Tibial nerve (tissue), 4 donors: ENCODE measurements at places on chromosomes 2 and 18. TPM values are rescaled to one million over a fixed set of nuclear protein-coding genes. Genes with fewer than 3 reads are reported as not detected.

- no peak for DNase-seq
Measured at GRCh38 chr2:149656996-149657395, 69.4 kb upstream of the MMADHC start.

LOXL3 gene
- 12.0 TPM for total RNA-seq

RESP18 gene
- not detected for total RNA-seq

NEB gene
- 1.4 TPM for total RNA-seq

MPV17 gene
- total RNA-seq, result 105 TPM

TRIB2 gene
- 182 TPM for total RNA-seq

ESPNL gene
- 0.44 TPM for total RNA-seq

DNA sequence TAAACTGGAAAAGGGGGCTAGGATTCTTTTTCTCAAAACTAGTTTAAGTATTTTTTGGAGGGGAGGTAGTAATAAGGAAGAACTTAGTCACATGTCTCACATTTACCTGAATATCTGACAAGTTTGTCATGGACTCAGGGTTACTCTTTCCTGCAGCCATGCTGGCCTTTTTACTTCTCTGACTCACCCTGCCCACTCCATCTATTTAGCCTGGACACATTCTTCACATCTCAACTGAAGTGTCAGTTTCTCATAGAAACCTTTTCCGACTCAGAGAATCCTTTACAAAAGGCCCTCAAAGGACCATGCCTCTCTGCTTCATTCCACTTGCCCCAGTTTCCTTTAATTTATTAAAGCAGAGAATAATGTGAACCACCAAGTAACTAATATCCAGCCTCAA is 42.6 kb downstream of the SCN7A start:
- no peak for DNase-seq

GRCh38 chr2:129765326-129765677 is 214.2 kb upstream of the RAB6C start:
- no peak for DNase-seq

DNA sequence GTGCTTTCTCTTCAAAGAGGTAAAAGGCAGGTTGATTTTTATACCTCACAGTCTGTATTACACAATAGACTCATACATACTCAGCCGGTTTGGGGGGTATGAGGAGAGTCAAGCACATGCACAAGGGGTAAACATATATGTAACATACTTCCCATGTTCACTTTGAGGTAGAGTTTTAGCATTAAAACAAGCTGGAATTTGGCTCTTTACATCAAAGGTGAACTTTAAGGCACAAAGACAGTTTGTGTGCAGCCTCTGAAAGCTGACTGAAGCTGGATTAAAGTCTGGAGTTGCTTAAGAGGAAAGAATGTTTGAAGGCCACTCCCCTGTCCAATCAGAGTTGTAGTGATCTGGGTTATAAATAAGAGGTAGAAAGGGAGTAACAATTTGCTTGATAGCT is 282.0 kb downstream of the DPP10 start:
- DNase-seq, result no peak

DNA sequence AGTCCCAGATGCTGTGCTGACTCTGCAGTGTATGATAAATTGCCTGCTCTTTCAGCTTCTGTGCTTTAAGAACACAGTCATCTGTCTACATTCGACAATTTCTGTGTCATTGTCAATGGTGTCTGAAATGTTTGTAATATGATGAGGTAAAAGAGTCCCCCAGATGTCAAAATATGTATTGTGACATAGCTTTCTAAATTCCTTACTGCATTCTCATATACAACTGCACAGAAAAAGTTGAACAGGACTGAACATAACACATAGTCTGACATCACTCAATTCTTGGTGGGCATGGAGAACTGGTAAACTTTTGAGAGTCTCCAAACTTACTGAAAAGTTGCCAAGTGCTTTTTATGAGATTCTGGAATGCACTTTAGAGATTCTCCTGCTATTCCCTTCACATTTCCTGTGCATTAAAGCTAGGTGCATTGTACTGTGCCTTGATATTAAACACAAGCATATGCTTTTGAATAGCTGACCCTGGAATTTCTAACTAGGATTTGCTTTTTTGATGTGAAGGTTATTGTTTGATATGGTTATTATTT is 48.1 kb upstream of the ARHGAP28 start:
- no peak for DNase-seq

DNA sequence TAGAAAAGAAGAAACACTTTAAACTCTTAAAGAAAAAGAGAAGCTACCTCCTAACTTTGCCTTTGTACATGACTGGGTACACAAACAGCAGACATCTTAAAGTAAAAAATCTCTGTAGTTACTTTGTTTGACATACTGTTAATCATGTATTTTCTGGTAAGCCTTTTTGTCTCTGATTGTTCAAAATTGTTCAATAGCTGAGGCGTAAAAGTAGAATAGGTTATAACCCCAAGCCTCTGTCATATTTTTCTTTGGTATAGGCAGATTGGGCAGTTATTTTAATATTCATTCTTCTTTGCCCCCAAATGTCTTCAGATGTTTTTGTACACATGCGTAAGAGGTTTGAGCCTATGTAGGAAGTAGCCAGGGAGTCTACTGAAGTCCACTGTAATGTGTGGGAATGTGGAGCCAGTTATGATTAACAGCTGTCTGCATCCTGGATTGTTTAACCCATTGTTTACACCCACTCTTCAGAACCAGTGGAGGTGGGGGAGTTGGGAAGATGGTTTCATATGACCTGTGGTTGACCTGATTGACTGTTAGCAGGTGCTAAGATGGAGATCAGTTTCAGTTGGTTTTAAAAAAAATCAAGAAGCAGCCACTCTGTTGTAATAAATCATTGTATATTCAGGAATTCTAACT is 150.5 kb downstream of the TANC1 start:
- DNase-seq, result no peak

GRCh38 chr2:215905691-215906090 is 107.7 kb downstream of the MREG start:
- no peak for DNase-seq

DNA sequence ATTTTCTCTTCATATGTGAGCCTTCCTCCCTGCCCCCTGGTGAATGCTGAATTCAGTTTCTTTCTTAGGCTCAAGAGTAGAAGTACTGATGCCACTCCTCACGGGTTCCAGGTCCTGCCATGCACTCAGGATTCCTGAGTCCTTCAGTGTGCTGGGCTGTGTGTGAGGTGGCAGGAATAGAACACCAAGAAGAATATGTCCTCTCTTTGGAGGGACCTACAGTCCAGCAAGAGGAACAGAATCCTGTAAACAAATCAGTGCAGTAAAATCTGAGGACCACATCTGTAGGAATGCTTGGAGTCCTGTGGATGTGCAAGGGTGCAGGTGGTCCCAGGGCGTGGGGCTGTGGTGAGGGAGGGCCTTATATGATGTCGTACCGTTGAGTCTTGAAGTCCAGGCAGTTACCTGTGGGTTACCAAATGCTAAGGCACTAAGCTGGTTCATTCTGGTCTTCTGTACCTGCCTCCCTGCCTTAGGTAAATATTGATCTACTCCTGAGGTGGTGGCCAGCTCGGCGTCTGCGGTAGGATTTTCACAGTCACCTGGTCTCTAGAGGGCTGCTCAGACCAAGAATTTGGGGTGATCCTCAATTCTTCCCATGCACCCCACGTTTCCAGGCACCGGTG is 5.5 kb downstream of the ASAP2 start:
- no peak for DNase-seq

GRCh38 chr18:64091526-64091925 is 57.4 kb downstream of the LINC00305 start:
- DNase-seq, result no peak

DNA sequence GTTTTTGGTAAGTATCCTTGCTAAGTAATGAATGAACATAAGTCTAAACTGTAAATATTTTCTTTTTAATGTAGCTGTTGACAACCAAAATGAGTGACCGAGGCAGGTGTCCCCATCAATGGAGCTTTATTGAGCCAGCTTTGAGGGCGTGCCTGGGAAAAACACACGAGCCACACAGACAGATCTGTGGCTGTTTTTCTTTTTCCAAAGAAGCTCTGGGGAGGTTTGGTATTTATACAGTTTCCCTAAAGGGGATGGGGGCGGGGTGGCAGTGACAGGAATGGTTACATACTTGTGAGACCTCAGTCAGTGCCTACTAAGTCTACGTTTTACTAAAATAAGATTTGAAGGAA is 11.2 kb downstream of the DBI start:
- no peak for DNase-seq

DNA sequence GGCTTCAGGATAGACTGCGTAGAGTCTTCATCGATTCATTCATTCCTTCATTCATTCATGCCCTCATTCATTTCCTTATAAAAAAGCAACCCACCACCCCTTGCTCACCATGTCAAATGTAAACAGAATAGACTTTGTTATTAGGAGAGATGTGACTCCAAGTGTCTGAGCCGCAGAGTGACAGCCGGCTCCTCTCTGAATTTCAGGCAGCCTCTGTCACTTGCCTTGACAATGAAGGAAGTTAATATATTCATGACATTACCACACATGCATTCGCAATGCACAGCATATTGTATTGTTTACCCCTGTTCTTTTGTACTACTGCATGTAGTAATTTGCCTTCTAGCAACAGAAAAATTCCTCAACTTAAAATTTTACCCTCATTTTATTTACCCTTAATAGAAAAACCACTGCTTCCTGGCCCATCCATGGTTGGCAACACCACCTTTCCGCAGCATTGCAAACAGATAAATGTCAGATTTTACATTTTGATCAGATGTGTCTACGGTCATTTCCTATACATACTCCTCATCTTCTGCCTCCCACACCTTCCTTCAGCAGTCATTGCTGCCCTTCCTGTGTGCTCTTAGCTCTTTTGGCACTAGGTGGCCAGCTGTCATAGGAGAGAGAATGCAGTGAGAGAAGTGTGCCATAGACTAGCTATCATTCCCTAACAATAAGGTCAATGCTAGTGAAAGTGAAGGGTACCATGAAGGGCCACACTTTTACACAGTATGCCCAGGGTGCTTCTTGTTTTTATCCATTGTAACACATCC is 1090.8 kb downstream of the BCL11A start:
- DNase-seq, result no peak

ACKR3 gene
- total RNA-seq, result 52.4 TPM

GRCh38 chr2:214310319-214310718 is 100.5 kb upstream of the VWC2L start:
- no peak for DNase-seq

GPD2 gene
- total RNA-seq, result 89.2 TPM

GRCh38 chr18:61973273-61974115 is 80.7 kb upstream of the RNF152 start:
- no peak for DNase-seq

CABYR gene
- 0.78 TPM for total RNA-seq

- no peak for DNase-seq
Measured at GRCh38 chr18:75521816-75522215, 94.3 kb upstream of the SMIM21 start.

DNA sequence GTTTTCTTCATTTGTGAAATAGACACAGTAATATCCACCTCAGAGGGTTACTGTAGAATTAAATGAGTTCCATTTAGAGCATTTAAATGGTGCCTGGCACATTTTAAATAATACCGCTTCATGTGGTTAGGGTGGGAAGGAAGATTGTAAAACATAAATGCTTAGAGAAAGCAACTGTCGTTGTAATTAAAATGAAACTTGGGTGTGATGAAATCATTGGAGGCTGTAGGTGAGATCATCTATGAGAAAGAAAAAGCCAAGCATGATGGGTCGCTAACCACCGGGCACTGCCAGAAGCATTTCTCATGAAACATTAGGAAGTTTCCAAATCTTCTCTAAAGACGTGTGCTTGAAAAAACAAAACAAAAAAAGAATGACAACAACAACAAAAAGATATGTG is 8.2 kb upstream of the SLC39A10 start:
- no peak for DNase-seq
